ENCODE measurements at places on chromosomes 3 and 15. TPM values are rescaled to one million over a fixed set of nuclear protein-coding genes. Genes with fewer than 3 reads are reported as not detected.

VWA5B2 gene
- total RNA-seq: not detected

TGM5 gene
- 0.16 TPM for total RNA-seq

KLHL40 gene
- total RNA-seq: not detected

TNNC1 gene
- 12.4 TPM for total RNA-seq

VGLL3 gene
- 53.8 TPM for total RNA-seq

LRRC49 gene
- total RNA-seq: 4.7 TPM

DNA sequence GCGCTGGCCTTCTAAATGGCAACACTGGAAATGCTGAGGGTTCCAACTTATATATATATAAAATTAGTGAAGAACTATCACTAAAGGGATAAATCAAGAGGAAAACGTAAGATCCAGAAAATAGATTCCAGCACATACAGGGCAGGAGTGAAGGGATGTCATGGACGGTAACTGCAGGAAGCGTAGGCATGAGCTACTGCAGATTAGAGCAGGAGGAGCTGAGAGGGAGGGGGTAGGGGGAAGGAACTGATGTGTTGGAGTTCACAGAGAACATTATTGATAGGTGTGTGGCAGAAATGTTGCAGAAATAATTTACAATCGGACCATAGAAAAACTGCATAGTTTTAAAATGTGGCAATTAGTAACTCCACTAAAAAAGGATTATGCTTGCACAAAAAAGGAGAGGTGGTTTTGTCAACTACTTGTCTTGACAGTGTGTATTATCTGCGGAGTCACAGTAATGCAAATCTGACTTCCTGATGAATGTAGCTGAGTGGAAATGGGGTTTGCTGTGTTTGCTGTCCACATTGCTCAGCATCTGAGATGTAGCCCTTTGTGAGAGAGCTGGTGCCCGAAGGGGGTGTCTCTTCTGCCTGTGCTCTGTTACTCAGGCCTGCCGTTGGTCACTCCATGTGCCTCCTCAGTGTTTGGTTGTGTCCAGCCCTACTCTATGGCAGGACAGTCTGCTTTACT lies 61.2 kb downstream of the PAK2 start:
- no peak for DNase-seq

DNA sequence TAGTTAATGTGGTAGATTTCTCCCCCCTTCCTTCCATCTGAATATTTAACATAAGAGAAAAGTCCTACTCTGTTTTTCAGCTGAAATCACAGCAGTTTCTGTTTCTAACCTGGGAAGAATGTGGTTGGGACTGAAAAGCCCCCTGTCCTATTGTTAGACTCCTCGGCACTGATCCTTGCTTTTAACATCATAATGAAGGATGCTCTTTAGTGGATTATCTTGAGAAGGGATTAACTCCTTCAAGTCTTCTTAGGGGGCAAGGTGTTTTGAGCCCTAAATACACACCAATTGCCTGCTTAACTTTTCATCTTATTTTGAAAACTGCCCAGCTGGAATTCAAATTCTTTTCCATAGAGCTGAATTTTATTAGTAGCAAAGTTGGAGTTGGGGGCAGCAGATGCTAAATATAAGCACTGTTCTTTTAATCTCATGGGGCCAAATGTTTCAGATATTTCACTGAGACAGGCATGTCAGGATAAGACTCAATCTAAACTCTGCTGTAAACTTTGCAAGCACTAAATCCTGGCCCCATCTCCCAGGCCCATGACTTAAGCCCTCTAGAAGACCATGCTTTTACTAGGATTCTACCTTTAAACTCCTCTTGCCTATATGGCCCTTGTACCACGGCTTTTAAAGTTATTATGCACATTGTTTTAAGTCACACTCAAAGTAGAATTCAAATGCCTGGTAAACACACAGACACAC lies 243.2 kb upstream of the NR2F2 start:
- DNase-seq: no peak

GRCh38 chr15:63264688-63265293 lies 12.6 kb upstream of the APH1B start:
- no peak for DNase-seq

- peak; percentile 96 for DNase-seq
Observed at GRCh38 chr3:169026543-169027182, 636.8 kb downstream of the MECOM start.

GRCh38 chr3:45712434-45713110 lies 23.4 kb downstream of the SACM1L start:
- peak; percentile 39 for DNase-seq

DNA sequence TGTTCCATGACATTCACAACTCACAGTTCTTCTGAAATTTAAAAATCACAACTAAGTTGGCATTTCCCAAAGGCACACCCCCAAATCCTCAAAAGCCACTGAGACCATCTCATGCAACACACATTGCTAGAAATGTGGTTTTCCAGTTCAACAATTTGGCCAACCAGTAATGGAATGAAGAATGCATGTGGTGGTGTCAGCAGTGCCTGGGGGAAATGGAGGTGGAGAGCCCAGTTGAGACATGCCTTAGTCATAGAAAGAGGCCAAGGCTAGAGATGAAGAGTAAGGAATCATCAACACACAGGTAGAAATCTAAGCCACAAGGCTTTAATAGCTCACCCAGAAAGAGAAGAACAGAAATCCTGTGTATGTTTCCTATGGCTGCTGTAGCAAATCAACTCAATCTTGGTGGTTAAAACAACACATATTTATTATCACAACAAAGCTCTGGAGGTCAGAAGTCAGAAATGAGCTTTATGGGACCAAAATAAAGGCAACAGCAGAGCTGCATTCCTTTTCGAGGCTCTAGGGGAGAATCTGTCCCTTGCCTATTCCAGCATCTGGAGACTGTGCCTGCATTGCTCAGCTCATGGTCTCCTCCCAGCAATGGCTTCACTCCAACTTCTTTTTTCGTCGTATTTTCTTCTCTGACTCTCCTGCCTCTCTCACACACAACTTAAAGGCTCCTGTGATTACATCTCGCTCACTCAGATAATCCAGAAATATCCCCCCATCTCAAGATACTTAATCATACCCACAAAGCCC lies 54.0 kb downstream of the SNTN start:
- DNase-seq: peak; percentile 56

DNA sequence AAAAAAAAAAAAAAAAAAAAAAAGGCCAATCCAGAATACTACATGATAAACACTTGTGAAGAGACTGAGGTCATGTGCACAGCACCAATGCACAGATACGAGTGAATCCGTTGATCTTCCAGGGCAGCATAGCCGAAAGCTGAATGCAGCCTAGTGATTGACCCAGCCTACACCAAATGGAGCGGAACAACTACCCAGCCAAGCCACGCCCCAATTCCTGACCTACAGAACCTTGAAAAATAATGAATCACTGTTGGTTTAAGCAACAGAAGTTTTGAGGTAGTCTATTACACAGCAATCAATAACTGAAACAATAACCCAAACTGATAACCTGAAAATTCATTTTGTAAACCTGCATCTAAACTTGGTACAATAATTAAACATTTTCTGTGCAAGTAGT lies 361.0 kb downstream of the FHIT start:
- DNase-seq: no peak

DNA sequence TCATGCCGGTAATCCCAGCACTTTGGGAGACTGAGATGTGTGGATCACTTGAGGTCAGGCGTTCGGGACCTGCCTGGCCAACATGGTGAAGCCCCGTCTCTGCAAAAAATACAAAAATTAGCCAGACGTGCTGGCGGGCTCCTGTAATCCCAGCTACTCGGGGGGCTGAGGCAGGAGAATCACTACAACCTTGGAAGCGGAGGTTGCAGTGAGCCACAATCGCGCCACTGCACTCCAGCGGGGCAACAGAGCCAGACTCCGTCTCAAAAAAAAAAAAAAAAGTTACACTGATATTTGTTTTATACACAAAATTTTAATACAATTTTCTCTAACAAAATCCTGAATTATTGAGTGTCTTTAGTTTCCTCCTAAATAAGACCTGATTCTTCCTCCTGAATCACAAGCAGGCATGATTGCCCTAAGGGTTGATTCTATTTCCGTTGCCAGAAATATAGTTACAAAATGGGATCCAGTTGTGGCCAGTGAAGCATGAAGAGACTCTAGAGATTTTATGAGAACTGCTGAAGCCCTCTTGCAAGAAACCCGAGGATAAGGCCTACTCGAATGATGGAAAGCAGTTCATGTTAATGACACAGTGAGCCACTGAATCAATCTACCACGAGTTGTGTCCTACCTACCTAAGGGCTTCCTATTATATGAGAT lies 9.6 kb upstream of the SMARCC1 start:
- DNase-seq: no peak
